ENCODE measurements at places on chromosomes 3 and 15. TPM values are rescaled to one million over a fixed set of nuclear protein-coding genes. Genes with fewer than 3 reads are reported as not detected.

- H3K27me3 ChIP-seq = no peaks in the 10 kb centered on the region
- no peaks in the 10 kb centered on the region for H3K4me1 ChIP-seq
- no peak overlapping the region for H3K4me3 ChIP-seq
- H3K36me3 ChIP-seq = no peaks in the 10 kb centered on the region
- no peak overlapping the region for H3K27ac ChIP-seq
- no peak for DNase-seq
Observed at GRCh38 chr3:89000886-89001285, 106.5 kb upstream of the EPHA3 start.

DNA sequence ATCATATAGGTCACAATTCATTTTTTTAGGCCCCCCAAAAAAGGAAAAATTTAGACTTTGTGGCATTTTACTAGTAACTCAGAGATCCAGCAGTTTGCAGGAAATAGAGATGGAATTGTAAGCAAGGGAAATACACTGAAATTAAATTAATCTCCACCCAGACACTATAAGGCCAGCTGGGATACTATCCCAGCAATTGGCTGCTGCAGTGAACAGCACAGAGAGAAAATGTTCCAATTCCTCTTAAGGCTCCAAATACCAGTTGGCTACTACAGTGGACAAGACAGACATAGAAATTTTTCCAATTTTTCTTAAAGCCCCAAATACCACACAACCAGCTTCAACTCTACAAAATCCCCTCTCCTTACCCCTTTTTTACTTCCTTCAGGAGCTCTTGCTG lies 78.9 kb downstream of the ULK4 start:
- no peaks in the 10 kb centered on the region for H3K27me3 ChIP-seq
- no peaks in the 10 kb centered on the region for H3K36me3 ChIP-seq
- no peak overlapping the region for H3K27ac ChIP-seq
- H3K4me1 ChIP-seq = no peaks in the 10 kb centered on the region
- no peak for DNase-seq
- H3K4me3 ChIP-seq = no peak overlapping the region

DNA sequence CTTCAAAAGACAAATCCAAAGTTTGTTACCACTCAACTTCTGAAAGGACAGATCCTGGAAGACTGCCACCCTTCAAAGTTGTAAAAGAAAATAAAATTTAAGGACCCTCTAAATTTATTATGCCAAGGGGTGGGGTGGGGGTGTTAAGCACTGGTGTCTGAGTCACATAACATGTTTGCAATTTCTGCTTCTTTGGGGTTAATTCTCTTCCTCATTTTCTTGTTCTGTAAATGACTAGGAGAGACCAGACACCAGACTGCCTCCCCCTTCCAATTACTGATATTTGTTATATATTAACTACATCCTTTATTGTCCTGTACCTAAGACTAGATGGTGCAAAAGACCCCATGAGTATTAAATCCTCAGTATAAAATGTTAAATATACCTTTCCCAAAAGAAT lies 242.8 kb downstream of the ZNF385D start:
- H3K27ac ChIP-seq = no peak overlapping the region
- no peak for DNase-seq

GRCh38 chr3:124514683-124515082 lies 215.6 kb upstream of the UMPS start:
- no peaks in the 10 kb centered on the region for H3K36me3 ChIP-seq
- H3K27me3 ChIP-seq = peaks cover 2% of the 10 kb centered on the region
- H3K4me1 ChIP-seq = peaks cover 22% of the 10 kb centered on the region
- DNase-seq = no peak
- no peak overlapping the region for H3K27ac ChIP-seq
- H3K4me3 ChIP-seq = no peak overlapping the region

GRCh38 chr15:92020804-92021203 lies 167.3 kb downstream of the SLCO3A1 start:
- peaks cover 4% of the 10 kb centered on the region for H3K4me1 ChIP-seq
- H3K36me3 ChIP-seq = no peaks in the 10 kb centered on the region
- DNase-seq = no peak
- H3K27me3 ChIP-seq = no peaks in the 10 kb centered on the region
- no peak overlapping the region for H3K27ac ChIP-seq
- H3K4me3 ChIP-seq = no peak overlapping the region

DNA sequence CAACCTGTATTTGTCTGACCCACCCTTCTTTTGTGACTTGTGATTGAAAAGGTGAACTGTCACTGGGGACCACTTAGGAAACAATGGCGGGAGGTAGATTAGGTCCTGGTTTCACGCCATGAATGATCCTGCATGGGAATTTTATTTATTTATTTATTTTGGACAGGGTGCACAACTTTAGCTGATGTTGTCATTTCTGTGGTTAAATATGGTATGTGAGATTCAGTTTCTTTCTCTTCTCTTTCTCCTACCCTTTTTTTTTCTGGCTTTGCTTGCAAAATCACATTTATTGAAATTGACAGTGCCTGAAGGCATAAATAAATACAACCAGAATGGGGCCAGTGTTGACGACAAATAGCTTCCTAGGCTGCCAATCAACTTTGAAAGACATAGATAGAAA lies 18.0 kb upstream of the HTR3E start:
- H3K4me1 ChIP-seq = peaks cover 5% of the 10 kb centered on the region
- no peak overlapping the region for H3K27ac ChIP-seq
- no peak overlapping the region for H3K4me3 ChIP-seq
- H3K27me3 ChIP-seq = no peaks in the 10 kb centered on the region

DNA sequence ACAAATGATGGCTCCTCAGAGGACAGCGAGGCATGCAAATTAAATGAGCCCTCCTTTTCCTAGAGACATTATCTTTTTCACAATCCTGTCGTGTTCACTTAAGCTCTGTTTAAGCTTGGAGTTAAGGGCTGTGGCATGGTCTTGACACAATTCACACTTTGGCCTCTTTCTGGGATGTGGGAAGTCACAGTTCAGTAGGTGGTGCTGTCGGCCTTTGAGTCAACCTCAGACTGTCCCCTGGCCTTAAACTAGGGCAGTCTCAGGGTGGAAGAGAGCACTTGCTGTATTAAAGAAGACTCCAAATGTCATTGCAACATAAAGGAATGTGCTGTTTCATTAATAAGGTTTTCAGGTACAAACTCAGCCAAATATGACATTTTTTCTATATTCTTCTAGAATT lies 351.0 kb downstream of the MCTP2 start:
- H3K36me3 ChIP-seq = no peaks in the 10 kb centered on the region
- H3K27me3 ChIP-seq = no peaks in the 10 kb centered on the region
- H3K27ac ChIP-seq = no peak overlapping the region
- peaks cover 20% of the 10 kb centered on the region for H3K4me1 ChIP-seq
- peak; percentile 54 for DNase-seq
- H3K4me3 ChIP-seq = no peak overlapping the region

- DNase-seq = no peak
- H3K4me1 ChIP-seq = peaks cover 10% of the 10 kb centered on the region
- no peaks in the 10 kb centered on the region for H3K36me3 ChIP-seq
- no peaks in the 10 kb centered on the region for H3K27me3 ChIP-seq
- H3K27ac ChIP-seq = no peak overlapping the region
Observed at GRCh38 chr15:72599855-72600464, 54.5 kb upstream of the GOLGA6B start.

DNA sequence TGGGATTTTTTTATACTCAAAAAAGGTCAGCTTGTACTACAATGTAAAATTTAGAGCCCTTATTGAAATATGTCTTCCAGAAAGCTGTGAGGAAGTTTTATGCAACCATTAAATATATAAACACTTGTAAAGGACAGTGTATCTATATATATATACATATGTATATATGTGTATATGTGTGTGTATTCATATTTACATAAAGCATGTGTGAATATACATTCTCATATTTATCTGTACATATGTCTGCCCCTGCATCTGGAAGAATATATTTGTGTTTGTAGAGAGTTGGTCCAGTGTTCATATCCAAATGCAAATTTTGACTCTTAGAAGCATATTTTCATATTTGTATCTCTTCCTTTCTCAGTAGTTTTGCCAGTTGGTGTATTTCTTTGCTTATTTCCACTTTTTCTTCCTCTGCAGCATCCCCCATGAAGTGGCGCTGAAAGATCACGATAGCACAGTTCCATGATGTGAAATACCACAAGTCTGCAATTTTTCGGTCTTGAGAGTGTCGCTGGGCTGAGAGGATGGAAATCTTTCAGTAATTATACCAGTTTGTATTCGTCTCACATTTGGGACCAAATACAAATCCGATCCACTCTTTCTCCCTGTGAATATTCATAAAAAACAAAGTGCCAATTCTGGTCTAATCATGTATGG lies 311.7 kb upstream of the DPH6 start:
- no peaks in the 10 kb centered on the region for H3K27me3 ChIP-seq
- no peak for DNase-seq
- no peak overlapping the region for H3K27ac ChIP-seq
- no peaks in the 10 kb centered on the region for H3K36me3 ChIP-seq
- H3K4me3 ChIP-seq = no peak overlapping the region

GRCh38 chr3:24365168-24365567 lies 129.5 kb downstream of the THRB start:
- H3K4me1 ChIP-seq = peaks cover 12% of the 10 kb centered on the region
- H3K4me3 ChIP-seq = no peak overlapping the region
- H3K27me3 ChIP-seq = no peaks in the 10 kb centered on the region
- no peak overlapping the region for H3K27ac ChIP-seq
- no peaks in the 10 kb centered on the region for H3K36me3 ChIP-seq
- no peak for DNase-seq

GRCh38 chr15:99961011-99961441 lies 227.8 kb upstream of the LYSMD4 start:
- no peak overlapping the region for H3K27ac ChIP-seq
- peak; percentile 56 for DNase-seq
- H3K4me1 ChIP-seq = peaks cover 3% of the 10 kb centered on the region
- H3K36me3 ChIP-seq = no peaks in the 10 kb centered on the region
- H3K4me3 ChIP-seq = no peak overlapping the region

GRCh38 chr3:178078953-178079352 lies 457.3 kb upstream of the KCNMB2 start:
- no peaks in the 10 kb centered on the region for H3K27me3 ChIP-seq
- peaks cover 18% of the 10 kb centered on the region for H3K4me1 ChIP-seq
- no peaks in the 10 kb centered on the region for H3K36me3 ChIP-seq
- no peak for DNase-seq
- H3K27ac ChIP-seq = no peak overlapping the region

GRCh38 chr3:97821287-97821773 lies 481 bp upstream of the CRYBG3 start:
- peaks cover 48% of the 10 kb centered on the region for H3K4me1 ChIP-seq
- H3K4me3 ChIP-seq = peak overlapping the region; percentile 75
- no peak overlapping the region for H3K27ac ChIP-seq

GRCh38 chr3:8702560-8702959 lies 31.0 kb upstream of the CAV3 start:
- H3K4me1 ChIP-seq = no peaks in the 10 kb centered on the region
- no peak overlapping the region for H3K4me3 ChIP-seq
- H3K36me3 ChIP-seq = no peaks in the 10 kb centered on the region
- H3K27me3 ChIP-seq = peaks cover 44% of the 10 kb centered on the region
- peak; percentile 70 for DNase-seq

- peaks cover 7% of the 10 kb centered on the region for H3K27me3 ChIP-seq
- DNase-seq = peak; percentile 34
- peaks cover 6% of the 10 kb centered on the region for H3K4me1 ChIP-seq
- no peak overlapping the region for H3K27ac ChIP-seq
Observed at GRCh38 chr3:11096266-11097139, 57.8 kb upstream of the HRH1 start.

GRCh38 chr3:52495777-52496602 lies 852 bp downstream of the STAB1 start:
- H3K36me3 ChIP-seq = peaks cover 12% of the 10 kb centered on the region
- no peaks in the 10 kb centered on the region for H3K27me3 ChIP-seq
- no peaks in the 10 kb centered on the region for H3K4me1 ChIP-seq
- no peak overlapping the region for H3K27ac ChIP-seq
- no peak overlapping the region for H3K4me3 ChIP-seq

GRCh38 chr3:114858329-114858728 lies 288.8 kb downstream of the ZBTB20 start:
- peaks cover 21% of the 10 kb centered on the region for H3K4me1 ChIP-seq
- no peak overlapping the region for H3K27ac ChIP-seq
- no peaks in the 10 kb centered on the region for H3K27me3 ChIP-seq
- no peaks in the 10 kb centered on the region for H3K36me3 ChIP-seq

- peaks cover 8% of the 10 kb centered on the region for H3K36me3 ChIP-seq
- H3K27ac ChIP-seq = no peak overlapping the region
- H3K27me3 ChIP-seq = peaks cover 5% of the 10 kb centered on the region
Observed at GRCh38 chr3:39164414-39164813, 11.0 kb upstream of the CSRNP1 start.

DNA sequence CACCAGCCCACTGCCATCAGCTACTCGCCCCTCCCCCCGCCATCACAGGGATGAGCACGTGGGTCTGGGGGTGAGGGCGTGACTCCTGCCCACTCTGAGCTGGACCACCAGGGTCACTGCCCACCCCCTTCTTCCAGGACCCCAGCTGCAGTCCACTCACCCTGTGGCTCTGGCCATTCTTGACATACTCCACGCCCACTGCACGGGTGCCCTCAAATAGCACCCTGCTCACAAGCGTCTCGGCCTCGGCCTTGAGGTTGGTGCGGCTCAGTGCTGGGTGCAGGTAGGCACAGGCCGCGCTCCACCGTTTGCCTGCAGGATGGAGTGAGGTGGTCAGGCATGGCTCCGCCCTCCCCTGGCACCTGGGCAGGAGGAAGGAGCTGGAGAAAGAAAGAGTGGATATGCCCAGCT lies 23.9 kb downstream of the CHDH start:
- H3K36me3 ChIP-seq = no peaks in the 10 kb centered on the region
- no peaks in the 10 kb centered on the region for H3K27me3 ChIP-seq
- DNase-seq = no peak
- H3K4me1 ChIP-seq = peaks cover 9% of the 10 kb centered on the region

- H3K27ac ChIP-seq = no peak overlapping the region
- H3K36me3 ChIP-seq = no peaks in the 10 kb centered on the region
- no peaks in the 10 kb centered on the region for H3K27me3 ChIP-seq
- H3K4me1 ChIP-seq = no peaks in the 10 kb centered on the region
Observed at GRCh38 chr3:177439694-177440269, 242.5 kb upstream of the TBL1XR1 start.

DNA sequence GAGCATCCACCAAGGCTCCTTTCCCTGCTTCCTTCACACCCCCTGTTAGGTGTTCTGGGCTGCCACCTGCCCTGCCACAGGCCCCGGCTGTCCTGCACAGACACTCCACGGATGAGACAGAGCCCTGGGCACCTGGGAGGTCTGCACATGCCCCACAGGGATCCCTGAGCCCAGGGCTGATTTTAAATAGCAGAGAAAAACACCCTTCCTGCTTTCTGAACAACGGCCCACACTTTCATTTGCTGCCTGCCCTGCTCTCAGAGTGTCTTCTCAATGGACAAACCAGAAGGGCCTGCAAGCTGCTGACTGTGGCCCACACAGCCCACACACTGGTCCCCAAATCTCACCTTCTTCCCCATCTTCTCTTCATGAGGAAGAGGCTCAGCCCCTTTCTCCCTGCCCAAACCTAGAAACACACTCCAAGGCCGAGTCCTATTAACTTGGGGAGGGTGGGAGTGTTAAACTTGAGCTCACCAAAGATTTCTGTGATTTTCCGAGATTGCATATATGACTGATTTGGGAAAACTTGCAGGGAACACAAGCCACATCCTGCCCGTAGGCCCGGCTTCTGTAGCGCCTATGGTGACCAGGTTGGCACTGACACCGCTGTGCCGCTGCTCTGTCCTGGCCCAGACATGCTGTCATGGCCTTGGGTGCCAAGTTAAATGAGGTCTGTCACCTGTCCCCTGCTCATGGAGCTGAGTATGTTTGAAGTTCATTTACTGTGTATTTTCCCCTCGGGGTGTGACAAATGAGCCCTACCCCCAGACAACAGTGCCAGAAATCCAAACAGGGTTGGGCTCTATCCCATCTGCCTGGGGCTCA lies 47.2 kb upstream of the KLF13 start:
- DNase-seq = peak; percentile 3
- peaks cover 10% of the 10 kb centered on the region for H3K4me1 ChIP-seq
- H3K4me3 ChIP-seq = no peak overlapping the region
- H3K36me3 ChIP-seq = no peaks in the 10 kb centered on the region

JAGN1 gene
- total RNA-seq = 25.6 TPM

CCDC14 gene
- 67.0 TPM for total RNA-seq

COL6A5 gene
- 0.02 TPM for total RNA-seq

CFAP100 gene
- total RNA-seq = not detected

SAMMSON gene
- 0.13 TPM for total RNA-seq

ESYT3 gene
- total RNA-seq = 4.4 TPM

XCR1 gene
- 0.02 TPM for total RNA-seq

PXYLP1 gene
- total RNA-seq = 20.1 TPM

Measured in WTC11 (cell line).